ENCODE measurements at places on chromosomes 5 and 9.
A peak's percentile ranks its signal among the peaks of the same experiment; 100 is the strongest.

GRCh38 chr5:117027384-117027783 lies 452.8 kb upstream of the SEMA6A start:
- no peak for DNase-seq

DNA sequence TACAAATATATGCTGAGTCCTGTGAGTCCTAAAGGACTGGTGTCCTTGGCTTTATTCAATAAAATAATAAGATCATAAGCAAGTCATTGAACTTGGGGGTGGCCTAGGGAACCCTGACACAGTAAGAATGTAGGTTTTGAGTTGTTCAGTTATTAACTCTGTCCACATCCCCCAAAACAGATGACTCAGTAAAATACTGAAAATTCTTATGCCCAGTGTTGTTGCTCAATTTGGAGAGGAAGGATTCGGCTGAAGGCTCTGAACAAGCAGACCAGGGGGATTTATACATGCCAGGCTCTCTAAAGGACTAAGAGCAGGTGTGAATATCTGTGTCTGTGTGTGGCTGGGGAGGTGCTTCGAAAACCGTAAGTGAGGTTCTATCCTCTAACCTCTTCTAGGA lies 173.7 kb downstream of the RMI1 start:
- DNase-seq, result no peak

DNA sequence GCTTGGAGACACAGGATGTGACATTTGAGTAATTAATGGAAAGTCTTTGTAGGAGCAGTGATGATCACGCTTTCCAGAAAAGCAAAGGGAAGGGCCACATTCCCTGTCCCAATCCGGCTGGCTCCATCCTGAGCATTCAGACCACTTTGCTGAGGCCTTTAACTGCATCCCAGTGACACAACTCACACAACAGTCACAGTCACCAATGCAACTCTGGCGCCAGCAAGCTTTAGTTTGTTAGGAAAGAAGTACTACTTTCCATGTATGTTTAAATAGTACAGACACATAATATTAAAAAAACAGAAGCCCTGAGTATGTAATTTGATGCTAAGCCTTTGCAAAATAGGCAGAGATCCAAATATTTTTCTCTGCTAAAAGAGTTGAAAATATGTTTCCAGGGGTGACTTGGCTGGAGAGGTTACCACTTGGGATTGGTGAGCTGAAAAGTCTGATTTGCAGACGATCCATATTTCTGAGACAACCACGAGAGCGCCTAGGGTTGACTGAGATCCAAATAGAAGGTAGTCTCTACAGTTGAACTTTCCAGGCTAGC lies 31.7 kb upstream of the GAS1 start:
- no peak for DNase-seq

DNA sequence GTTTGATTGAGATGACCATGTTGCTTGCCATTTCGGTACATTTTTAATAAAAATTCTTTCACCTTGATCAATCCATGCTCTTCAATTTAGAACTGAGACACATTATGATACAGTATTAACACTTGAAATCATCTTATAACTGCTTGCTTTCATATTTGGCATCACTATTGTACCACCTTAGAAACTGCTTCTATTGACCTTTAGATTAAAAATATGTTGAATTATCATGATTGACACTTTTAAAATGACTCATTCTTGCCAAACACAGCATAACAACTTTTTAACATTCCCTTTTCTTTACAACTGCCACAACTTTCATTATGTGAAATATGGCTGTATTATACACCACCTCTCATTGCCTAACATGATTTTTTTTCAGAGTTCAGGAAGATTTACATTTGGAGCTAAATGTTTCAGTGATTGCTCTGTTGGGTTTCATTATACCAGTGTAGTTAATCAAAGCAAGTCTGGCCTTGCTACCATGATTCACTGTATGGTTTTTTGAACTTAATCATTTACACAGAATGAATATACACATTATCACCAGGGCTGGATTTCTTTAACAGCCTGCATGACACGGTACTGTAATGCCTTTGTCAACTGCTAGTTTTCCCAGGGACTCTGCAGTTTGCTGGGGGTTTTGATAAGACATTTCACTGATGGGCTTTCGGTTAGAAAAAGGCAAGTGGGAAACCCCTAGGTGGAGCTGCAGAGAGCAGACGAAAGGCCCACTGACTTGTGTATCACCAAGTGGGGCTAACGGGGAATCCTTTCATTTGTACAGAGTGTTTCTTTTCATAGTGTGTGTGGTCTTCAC lies 93.6 kb upstream of the TLE4 start:
- no peak for DNase-seq

- no peak for DNase-seq
Measured at GRCh38 chr5:107437986-107438510, 232.7 kb downstream of the EFNA5 start.

- no peak for DNase-seq
Measured at GRCh38 chr5:113128641-113129330, 152.2 kb downstream of the DCP2 start.

DNA sequence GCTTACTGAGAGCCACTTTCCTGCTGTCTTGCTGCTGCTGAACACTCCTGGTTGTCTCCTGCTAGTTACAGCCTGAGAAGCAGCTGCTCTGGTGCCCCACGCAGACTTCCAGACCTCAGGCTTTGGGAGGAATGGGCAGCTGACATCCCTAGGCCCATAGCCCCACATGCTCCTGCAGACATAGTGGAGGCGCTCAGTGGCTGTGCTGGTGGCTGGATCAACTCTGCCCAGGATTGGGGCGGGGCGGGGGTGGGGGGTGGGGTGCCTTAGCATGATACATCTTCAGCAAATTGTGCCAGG lies 93.9 kb downstream of the DAB2IP start:
- no peak for DNase-seq

DNA sequence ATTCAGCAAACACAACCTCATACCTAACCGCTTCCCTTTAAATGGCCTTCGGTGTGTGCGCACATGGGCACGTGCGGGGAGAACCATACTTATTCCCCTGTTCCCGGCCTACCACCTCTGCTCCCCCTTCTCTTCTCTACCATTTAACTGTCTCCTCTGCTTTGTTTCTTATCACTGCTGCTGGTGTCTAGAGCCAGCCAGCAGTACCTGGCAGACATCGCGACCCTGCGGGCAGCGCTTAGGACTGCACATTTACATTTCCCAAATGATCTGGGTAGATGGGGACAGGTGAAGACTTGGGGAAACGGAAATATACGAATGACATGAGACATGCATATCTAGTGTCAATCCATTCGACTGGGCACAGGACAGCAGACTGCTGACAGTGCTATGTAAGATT lies 56.6 kb downstream of the PSMB7 start:
- DNase-seq, result no peak

GRCh38 chr9:127059765-127060361 lies 62.6 kb downstream of the ANGPTL2 start:
- DNase-seq, result no peak

- no peak for DNase-seq
Measured at GRCh38 chr5:59661954-59662615, 231.4 kb downstream of the PDE4D start.

DNA sequence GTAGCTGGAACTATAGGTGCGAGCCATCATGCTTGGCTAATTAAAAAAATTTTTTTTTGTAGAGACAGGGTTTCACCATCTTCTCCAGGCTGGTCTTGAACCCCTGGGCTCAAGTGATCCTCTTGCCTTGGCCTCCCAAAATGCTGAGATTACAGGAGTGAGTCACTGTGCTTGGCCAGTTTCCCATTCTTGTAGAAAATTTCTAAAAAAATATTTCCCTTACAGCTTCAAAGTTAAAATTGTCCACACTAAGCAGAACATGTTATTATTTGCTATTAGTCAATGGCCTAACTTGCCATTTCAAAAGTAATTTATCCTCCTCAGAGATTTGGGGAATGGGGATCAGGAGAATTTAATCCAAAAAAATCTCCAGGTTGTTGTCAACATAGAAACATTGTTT lies 40.1 kb downstream of the SLC38A9 start:
- no peak for DNase-seq

DNA sequence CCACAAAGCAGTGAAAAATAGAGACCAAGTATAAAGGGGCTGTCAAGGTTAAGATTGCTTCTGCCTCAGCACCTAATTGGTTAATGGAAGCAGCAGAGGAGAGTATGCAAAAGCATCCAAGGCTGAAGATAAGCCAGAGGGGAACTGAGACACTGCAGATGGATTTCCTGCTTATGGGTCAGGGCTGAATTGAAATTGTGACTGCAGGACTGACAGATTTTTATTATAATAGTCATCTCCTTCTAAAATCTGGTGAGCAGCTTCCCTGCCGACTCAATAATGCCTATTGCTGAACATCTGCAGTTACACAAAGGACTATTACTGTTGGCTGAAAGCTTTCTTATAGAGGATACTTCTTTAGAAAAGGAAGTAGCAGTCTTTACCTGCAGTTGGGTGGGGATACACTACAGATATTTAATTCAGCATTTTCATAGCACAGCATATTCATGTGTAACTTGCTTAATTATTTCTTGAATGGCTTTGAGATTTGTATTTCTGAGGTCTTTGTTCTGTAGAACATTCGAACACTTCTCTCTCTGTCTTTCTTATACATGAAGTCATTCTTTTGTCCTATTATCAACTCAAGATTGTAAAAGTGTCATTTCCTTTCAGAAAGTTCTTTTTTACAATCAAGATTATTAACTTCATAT lies 363.0 kb upstream of the RIOK2 start:
- DNase-seq, result no peak

DNA sequence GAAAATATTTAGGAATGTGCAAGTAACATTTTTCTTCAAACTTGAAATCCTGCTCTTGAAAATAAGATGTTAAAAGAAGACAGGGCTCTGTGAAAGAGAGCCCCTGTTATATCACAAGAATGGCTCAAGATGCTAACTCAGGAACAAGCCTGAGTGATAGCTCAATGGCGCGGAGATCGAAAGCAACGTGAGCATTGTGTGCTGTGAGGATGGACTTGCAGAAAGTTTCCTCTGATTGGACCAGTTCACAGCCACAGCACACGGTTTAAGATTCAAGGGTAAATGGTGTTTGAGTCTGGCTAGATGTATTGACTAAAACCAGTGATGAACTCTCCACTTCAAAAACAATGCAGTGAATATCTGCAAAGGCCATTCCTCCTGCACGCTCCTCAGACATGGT lies 2387.0 kb downstream of the MAT2B start:
- DNase-seq, result no peak

DNA sequence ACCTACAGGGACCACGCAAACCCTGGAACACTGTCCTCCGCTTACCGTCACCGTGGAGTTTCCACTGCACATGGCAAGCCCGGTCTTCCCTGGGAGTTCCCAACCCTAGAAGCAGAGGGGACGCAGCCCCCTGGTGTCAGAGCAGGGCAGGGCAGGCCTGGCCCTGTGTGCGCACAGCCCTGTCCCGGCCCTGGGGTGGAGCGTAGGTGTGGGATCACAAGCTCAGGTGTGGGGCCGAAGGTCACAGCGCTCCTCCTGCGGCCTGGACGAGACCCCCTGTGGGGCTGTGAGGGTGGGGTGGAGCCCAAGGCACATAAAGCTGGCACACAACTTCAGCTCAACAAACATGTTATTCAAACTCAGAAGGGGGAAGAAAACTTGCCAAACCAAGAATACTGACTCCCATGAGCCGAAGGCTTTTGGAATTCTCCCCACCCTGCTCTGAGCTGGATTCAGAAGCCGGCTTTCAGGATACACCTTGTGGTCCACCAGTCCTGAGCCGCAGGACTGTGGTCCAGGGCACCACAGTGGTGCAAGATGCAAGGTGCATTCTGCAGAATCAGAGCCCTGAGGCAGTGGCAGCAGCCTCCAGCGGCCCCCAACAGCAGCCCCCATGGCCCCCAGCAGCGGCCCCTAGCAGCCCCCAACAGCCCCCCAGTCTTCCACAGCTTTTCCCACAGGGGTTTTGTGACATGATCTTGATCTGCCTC lies 11.8 kb upstream of the EXOC3 start:
- DNase-seq, result peak; percentile 81

- no peak for DNase-seq
Measured at GRCh38 chr9:116939614-116940013, 252.5 kb downstream of the TRIM32 start.

DNA sequence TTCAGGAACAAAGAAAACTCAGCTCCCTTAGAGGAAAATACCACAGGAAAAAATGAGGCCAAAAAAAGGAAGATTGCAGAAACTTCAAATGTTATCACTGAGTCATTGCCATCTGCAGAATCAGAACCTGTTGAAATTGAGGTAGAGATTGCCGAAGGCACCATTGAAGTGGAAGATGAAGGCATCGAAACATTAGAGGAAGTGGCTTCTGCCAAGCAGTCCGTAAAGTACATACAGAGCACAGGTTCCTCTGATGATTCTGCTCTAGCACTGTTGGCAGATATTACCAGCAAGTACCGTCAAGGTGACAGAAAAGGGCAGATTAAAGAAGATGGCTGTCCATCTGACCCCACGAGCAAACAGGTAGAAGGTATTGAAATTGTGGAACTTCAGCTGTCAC lies 30.8 kb upstream of the NIM1K start:
- no peak for DNase-seq
